Testis (tissue), 5 donors: ENCODE measurements at places on chromosomes 2 and 18. TPM values are rescaled to one million over a fixed set of nuclear protein-coding genes. Genes with fewer than 3 reads are reported as not detected.

- H3K4me1 ChIP-seq = peaks cover 11% of the 10 kb centered on the region
- H3K36me3 ChIP-seq = no peaks in the 10 kb centered on the region
- no peak for DNase-seq
- no peak overlapping the region for H3K4me3 ChIP-seq
Observed at GRCh38 chr2:70890469-70891065, 45.1 kb upstream of the ATP6V1B1 start.

DNA sequence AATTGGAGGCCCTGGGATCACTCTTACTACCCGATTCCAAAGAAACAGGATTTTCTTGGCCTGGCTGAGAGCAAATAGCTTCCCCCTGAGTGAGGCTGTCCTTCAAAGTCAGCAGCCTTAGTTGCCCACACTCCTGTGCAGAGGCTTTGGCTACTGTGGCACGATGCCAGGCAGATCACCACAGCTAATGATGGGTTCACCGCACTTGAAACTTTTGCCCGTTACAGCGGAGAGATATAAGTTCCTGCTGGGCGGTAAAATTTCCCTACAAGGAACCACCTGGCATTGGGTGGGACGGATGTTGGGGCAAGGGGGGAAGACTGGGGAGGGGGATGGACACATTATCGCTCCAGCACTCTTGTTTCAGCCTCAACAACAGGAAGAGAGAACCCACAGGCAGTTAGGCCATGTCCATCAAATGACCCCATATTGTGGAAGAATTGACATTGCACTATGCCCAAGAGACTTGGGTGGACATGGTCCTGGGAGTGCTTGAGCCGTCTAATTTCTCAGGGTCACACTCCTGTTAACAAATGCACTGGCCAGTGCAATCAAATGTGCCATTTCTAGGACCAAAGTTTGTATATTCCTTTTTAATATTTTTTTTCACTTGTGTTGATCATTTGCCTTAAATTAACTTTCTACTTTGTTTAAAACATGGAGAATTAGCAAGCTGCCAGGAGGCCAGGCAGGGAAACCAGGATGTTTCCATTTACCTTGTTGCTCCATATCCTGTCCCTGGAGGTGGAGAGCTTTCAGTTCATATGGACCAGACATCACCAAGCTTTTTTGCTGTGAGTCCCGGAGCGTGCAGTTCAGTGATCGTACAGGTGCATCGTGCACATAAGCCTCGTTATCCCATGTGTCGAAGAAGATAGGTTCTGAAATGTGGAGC, 4.4 kb downstream of the IL1B start:
- no peak overlapping the region for H3K4me3 ChIP-seq
- no peak overlapping the region for H3K27ac ChIP-seq
- no peaks in the 10 kb centered on the region for H3K36me3 ChIP-seq
- DNase-seq = no peak
- peaks cover 5% of the 10 kb centered on the region for H3K4me1 ChIP-seq
- H3K27me3 ChIP-seq = no peaks in the 10 kb centered on the region

DNA sequence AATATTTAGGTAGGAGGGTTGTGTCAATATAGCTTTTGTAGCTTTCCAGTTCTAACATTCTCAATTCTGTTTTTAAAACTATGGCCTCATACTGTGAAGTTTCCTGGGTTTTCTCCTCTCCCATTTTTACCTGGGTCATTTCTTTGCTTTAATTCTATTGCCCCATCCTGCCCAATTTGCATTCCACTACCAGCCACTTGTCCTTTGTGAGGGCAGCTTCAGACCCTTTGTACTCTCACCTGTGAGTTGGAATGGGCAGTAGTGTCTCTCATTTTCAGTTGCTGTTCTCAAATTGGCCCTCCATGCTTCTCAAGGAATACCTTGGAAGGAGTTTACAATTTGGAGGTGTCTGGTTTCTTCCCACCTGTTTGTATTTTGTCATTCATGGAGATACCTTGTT, 108.4 kb downstream of the CAMKMT start:
- H3K36me3 ChIP-seq = no peaks in the 10 kb centered on the region
- no peaks in the 10 kb centered on the region for H3K4me1 ChIP-seq
- no peaks in the 10 kb centered on the region for H3K27me3 ChIP-seq
- H3K4me3 ChIP-seq = no peak overlapping the region

Gene RNF144A
- 12.9 TPM for total RNA-seq

Gene ALPI
- total RNA-seq = not detected

Gene IL1F10
- 0.68 TPM for total RNA-seq

GRCh38 chr2:6934758-6935651, 17.8 kb downstream of the RNF144A start:
- no peak for DNase-seq
- H3K27ac ChIP-seq = no peak overlapping the region
- no peak overlapping the region for H3K4me3 ChIP-seq
- no peaks in the 10 kb centered on the region for H3K36me3 ChIP-seq
